ENCODE measurements at places on chromosomes 2 and 18.
A peak's percentile ranks its signal among the peaks of the same experiment; 100 is the strongest.

DNA sequence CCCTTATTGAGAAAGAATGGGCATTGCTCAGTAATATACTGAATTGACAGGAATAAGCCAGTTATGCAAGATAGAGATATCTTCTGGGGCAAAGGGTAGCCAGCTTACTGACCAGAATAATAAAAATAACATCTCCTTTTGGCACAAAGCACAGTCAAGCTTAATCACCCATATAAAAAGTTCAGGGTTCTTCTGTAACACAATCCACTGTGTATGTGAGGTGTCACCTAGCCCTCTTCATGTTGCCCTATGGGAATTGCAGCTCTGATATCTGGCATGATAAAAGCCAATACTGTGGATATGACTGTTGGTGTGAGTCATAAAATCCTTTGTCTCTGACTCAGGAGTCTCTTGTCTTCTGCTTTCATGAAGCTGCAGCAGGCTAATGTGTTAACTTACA, 90.8 kb downstream of the DSEL start:
- peak; percentile 95 for DNase-seq

DNA sequence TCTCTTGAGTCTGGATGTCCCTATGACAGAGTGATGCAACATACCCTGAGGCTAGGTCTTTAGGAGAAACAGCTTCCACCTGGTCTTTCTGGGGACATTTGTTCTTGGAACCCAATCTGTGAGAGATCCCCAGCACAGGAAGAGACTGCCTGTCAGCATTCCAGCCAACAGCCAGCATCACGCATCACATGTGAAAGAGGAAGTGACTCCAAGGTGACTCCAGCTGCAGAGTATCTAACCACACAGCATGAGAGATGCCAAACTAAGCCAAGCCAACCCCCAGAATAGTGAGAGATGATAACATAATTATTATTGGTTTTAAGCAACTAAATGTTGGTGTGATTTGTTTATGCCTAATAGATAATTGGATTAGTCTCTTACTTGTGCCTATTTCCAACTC, 35.7 kb downstream of the C18orf63 start:
- peak; percentile 75 for DNase-seq

GRCh38 chr2:223107825-223108224, 55.8 kb downstream of the KCNE4 start:
- no peak for DNase-seq

DNA sequence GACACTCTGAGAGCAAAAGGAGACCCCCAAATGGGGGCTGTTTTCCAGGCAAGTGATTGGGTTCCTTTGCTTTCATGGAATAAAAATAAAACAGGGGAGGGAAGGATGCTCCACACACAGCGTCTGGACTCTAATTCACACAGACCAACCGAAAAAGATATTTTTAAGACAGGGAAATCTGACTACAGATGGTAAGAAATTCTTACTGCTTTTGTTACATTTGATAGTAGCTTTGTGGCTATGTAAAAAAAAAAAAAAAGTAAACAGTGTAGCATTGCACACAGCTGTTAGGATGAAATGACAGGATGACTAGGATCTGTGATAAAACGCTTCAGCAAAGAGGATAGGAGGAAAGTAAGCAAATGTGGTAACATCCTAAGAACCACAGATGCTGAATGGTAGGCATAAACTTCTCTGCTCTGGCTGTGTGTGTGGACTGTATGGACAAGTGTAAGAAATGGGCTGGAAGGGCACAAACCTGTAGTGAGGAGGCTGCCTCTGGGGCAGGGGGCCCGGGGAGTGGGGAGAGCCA, 207.6 kb downstream of the ANAPC1 start:
- no peak for DNase-seq

DNA sequence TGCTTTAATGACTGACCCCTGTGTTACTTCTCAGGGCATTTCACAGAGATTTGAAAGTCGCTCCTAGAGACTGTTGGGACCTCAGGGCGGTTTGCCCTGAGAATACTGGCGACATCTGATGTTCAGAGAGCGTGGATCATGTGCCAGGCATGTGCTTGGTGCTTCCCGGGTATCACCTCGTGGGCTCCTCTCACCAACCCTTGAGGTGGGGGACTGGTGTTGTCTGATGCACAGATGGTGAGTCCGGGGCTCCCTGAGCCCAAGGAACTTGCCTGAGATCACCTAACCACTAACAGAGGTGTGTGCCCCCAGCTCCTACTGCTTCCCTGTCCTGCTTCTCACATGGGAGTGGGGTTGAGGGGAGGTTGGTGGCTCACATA, 16.2 kb downstream of the ATOH8 start:
- DNase-seq = no peak

GRCh38 chr2:201909348-201909747, 103.0 kb downstream of the CDK15 start:
- DNase-seq = peak; percentile 97

- peak; percentile 51 for DNase-seq
Measured at GRCh38 chr18:8478166-8478967, 130.9 kb upstream of the RAB12 start.

GRCh38 chr2:139217641-139218040, 437.5 kb upstream of the NXPH2 start:
- DNase-seq = no peak

GRCh38 chr2:9824956-9825720, 18.1 kb upstream of the TAF1B start:
- DNase-seq = peak; percentile 31

DNA sequence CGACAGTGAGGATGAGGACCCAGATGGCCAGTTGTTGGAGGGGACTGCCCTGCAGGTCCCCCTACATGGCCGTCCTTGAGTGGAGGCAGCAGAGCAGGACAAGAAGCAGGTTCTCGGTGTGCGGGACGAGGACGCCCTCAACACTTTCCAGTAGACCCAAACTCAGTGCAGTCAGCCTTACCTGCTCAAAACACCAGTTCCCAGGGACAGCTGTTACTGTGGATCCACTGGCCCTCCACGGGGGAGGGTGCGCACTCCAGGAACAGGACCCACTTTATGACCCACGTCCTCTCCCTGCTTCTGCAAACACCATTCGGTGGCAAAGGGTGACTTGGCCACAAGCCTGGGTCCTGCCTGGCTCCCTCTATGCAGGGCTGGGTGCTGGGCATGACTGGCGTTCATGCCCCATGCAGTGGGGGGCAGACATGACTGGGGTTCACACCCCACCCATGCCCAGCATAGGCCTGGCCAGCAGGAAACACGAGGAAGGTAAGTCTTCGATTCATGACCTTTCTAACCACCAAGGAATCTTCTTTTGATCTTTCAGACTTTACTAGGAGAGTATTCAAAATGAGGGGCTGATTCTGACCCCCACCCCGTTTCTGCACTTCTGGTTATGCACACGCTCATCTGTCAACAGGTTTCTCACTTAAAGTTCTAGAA, 233.7 kb downstream of the HDAC4 start:
- DNase-seq = no peak

- no peak for DNase-seq
Measured at GRCh38 chr2:106560773-106561172, 73.6 kb downstream of the CD8B2 start.

- DNase-seq = no peak
Measured at GRCh38 chr2:30439879-30440278, 7.2 kb upstream of the LCLAT1 start.

GRCh38 chr2:72007402-72007801, 140.3 kb downstream of the CYP26B1 start:
- no peak for DNase-seq

- no peak for DNase-seq
Measured at GRCh38 chr2:190551928-190552327, 17.4 kb upstream of the NEMP2 start.

DNA sequence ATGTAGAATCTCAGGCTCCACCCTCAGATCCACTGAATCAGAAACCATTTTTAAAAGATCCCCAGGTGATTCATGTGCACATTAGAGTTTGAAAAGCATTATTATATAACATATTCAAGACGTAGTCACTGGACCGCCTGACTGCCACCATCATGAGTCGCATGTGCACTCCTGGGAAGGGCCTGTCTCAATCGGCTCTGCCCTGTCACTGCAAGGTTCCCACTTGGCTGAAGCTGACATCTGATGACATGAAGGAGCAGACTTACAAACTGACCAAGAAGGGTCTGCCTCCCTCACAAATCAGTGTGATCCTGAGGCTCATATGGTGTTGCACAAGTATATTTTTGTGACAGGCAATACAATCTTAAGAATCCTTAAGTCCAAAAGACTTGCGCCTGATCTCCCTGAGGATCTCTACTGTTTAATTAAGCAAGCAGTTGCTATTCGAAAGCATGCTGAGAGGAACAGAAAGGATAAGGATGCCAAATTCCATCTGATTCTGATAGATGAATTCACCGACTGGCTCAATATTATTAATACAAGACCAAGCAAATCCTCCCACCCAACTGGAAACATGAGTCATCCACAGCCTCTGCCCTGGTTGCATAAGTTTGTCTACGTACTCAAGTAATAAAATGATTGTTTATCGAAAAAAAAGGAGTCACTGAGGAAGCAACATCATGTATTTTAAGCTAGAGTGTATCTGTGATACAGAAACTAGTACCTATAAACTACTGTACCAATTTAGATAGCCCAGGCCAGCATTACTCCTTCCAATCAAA, 26.2 kb downstream of the ATAD2B start:
- peak; percentile 70 for DNase-seq

- DNase-seq = peak; percentile 66
Measured at GRCh38 chr2:179336782-179337534, 72.3 kb upstream of the SESTD1 start.

DNA sequence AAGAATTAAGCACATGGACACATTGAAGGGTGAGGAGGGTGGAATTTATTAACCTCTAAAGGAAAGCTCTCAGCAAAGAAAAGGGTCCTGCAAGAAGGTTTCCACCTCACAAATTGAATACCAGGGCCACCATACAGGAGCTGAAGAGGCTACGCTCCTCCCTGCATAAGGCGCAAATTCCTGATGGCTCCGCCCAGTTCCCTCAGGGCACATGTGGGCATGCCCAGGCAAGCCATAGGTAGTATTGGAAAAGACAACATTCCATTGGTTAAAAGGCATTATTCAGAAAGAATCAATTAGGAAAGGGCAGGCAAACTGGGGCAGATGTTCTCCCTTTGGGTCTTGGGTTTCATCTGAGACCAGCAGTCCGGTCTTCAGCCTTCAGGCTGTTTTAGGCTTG, 161.2 kb downstream of the PTPRM start:
- no peak for DNase-seq

DNA sequence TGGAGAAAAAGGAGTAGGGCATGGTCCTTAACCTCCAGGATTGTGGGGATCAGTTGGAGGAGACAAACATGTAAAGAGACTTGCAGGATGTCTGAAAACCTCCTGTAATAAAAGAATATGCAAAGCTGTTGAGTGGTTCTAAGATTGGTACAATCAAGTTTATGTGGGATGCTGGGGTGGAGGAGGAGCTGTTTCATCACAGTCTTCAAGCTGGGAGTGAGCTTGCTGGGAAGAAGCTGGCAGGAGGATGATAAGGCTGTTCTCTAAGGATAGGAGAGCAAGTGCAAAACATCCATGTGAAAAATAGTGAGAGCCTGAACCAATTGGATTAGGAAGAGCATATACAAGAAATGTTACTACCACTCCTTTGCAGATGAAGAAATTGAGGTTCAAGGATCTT, 161.9 kb upstream of the CRIM1 start:
- no peak for DNase-seq
